PC-3 (cell line): ENCODE measurements at places on chromosomes 2 and 18.

GRCh38 chr2:26818972-26819371, 29.0 kb upstream of the DPYSL5 start:
- no peak for DNase-seq

DNA sequence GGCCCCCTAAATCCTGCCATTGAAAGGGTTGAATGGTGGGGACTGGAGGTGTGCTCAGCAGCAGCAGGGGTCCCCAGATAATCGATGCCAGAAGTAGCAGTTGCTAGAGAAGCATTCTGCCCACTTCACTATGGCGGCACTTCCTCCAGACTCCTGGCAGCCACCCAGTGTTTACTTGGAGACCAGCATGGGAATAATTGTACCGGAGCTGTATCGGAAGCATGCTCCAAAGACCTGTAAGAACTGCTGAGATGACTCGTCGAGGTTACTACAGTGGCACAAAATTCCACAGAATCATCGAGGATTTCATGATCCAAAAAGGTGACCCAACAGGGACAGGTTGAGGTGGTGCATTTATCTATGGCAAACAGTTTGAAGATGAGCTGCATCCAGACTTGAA, 11.0 kb upstream of the GAREM2 start:
- no peak for DNase-seq

DNA sequence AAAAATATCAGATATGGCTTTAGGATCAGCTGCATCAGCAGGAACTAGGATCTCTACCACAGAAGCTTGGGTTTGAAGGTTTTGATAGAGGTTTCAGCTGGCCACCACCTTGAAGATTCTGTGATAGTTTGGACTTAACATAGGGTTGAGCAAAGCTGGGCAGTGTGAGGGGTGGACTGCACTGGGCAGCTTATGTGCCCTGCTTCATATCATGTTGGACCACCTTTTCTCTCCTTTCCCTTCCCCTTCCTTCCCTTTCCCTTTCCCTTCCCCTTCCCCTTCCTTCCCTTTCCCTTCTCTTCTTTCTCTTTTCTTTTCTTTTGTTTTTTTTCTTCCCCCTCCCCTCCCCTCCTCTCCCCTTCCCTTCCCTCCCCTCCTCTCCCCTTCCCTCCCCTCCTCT, 196.3 kb upstream of the CXCR4 start:
- no peak for DNase-seq

- no peak for DNase-seq
These were observed 133.8 kb downstream of the EIPR1 start for GRCh38 chr2:3243804-3244203.

DNA sequence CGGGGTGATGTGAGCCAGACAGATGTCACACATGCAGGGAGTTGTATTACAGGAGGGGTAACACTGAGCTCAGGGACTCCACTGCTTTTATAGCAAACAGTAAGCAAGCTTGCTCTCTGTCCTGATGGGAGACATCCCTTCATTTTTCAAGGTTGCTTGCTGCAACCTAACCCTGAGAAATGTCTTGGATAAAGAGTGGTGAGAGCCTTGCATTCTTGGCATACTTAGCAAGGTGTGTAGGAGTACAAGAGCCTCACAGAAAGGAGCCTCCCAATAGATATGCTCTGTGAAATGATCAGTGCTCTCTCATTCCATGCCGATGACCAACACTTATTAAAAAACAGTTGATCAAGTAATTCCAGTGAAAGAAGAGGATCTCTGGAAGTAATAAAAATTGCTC, 8.1 kb downstream of the PFN4 start:
- DNase-seq = no peak

DNA sequence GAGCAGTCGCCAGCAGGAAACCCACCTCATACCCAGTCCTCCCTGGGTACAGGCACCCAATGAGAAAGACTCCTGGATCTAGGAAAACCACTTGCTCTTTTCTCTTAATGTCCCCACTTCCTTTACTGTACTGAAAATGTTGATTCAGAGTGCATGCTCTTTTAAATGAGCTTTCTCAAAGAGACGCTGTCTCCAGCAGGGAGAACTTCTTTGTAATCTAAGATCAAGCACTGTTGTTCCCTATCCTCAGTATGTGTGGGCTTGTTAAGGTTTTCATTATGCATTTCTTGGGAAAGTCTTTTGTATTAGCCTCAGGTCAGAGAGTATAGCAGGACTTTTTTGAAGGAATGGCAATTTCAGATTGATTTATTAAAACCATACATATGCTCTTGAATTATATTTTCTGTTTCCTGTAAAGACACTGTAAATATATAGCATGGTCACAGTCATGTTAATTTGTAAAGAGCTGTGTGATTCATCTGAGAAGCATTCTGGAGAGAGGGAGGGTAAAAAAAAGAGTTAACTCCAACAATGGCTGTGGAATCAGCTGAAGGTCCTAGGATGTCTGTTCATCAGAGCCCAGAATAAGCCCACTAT, 178.1 kb downstream of the MGAT5 start:
- peak; percentile 71 for DNase-seq

DNA sequence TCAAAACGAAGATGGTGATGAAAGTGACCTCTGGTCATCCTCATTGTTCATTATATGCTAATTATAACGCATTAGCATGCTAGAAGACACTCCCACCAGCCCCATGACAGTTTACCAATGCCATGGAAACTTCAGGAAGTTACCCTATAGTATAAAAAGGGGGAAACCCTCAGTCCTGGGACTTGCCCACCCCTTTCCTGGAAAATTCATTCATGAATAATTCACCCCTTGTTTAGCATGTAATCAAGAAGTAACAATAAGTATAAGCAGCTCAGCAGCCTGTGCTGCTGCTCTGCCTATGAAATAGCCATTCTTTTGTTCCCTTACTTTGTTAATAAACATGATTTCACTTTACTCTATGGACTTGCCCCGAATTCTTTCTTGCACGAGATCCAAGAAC, 70.5 kb upstream of the CHAC2 start:
- DNase-seq = no peak

GRCh38 chr18:61582202-61582710, 249.0 kb downstream of the CDH20 start:
- no peak for DNase-seq
